ENCODE measurements at places on chromosomes 3 and 15. TPM values are rescaled to one million over a fixed set of nuclear protein-coding genes. Genes with fewer than 3 reads are reported as not detected.

DNA sequence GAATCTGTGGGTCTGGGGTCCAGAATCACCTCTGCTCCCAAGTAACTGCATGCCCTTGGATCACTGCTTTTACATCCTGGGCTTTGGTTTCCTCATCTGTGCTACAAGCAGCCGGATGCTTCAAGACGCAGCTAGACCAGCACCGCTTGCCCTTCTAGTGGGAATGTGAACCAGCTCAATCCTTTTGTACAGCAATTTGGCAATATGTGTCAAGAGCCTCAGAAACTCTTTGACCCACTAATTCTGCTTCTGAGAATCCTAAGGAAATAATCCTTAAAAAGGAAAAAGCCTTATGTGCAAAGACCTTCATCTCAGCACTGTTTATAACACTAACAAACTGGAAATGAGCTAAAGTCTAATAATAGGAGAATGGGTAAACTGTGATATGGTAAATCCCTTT is 48.7 kb downstream of the ADCY5 start:
- DNase-seq = no peak

Gene GAP43
- not detected for polyA plus RNA-seq

DNA sequence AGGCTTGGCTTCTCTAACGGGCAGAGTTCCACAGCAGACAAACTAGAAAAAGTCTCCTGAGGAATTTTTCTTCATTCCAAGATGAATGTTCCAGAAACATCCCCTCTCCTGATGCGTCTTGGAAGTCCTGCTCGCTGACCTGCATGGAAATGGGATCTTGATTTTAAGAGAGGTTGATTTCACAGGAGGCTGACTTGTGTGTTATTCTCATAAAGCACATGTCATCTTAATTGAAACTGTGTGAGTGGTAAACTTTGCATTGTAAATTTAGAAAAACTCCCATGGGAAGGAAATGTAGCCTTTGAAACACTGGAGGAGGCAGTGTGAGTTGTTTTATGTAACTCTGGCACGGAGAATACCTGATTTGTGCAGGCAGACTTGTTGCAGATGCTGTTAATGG is 337.8 kb upstream of the NR2E3 start:
- no peak for DNase-seq

DNA sequence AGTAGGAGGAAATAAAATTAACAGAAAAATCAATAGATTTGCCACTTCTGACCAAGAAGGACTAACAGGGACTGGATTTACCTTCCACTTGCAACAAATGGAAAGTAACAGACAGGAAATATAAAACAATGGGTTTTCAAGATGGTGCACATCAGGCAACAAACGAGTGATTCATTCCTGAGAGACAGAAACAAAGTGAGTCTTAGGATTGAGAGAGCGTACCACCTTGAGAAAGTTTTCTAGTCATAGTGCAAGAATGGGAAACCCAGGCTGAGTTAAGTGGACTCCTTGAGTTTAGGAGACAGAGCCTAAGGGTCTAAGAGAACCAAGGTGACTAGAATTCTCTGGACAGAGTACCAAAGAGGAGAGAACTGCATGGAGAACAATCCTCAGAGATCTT is 101.7 kb downstream of the PPP2R3A start:
- DNase-seq = no peak

Gene CLDN18
- polyA plus RNA-seq = not detected

Gene SLC28A1
- polyA plus RNA-seq = not detected

DNA sequence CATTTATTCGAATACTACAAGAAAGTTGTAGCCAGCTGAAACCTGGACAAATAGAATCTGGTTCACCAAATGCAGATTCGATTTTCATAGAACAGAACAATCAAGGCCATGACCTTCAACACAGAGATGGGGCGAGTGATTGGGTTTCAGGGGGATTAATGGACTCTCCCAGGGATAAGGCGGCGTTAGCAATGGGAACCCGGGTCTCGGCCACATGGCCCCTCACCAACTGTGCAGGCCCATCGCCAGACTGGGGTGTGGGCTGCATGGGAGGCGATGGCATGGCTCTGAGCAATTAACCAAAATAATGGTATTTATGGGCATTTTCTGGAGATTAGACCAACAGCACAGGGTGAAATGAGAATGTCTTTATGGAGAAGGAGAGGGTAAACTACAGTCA is 34.2 kb downstream of the VGLL4 start:
- DNase-seq = no peak

Gene DNAH12
- not detected for polyA plus RNA-seq

- no peak for DNase-seq
Measured at GRCh38 chr3:178297740-178298139, 238.5 kb upstream of the KCNMB2 start.

Gene TTLL13
- not detected for polyA plus RNA-seq

DNA sequence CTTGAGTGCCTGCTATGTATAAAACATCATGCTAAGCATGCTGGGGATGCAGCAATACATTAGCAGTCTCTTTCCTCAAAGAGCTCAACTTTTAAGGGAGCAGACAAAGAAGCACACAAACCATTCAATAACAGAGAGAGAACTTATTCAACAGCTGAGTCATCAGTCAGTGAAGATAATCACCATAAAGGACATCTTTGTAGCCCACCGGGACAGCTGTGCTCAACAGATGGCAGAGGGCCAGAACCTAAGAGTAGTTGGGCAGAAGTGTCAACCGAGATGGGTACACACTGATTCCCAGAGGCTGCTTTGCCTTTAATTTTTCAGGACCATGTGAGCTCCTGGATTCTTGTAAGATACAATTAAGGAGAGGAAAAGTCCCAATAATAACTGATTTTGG is 4.2 kb upstream of the RAB8B start:
- DNase-seq = no peak

Gene STARD9
- polyA plus RNA-seq = 0.87 TPM

DNA sequence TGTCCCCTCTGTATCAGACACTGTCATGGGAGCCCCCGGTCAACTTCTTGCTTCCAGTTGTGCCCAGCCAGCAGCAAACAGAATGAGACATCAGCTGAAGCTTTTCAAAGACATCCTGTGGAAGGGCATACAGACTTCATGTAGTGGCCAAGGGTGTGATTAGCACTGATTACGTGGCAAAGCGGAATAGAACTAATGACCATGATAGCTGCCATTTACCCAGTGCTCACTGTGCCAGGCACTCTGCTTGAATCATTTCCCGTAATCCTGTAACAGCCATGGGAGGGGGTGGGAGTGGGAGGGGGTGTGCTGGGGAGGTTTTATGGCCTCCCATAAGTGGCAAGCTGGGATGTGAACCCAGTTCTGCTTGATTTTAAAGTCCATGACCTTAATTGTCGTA is 29.5 kb downstream of the LPP start:
- DNase-seq = no peak

Gene FAM107A
- polyA plus RNA-seq = not detected

DNA sequence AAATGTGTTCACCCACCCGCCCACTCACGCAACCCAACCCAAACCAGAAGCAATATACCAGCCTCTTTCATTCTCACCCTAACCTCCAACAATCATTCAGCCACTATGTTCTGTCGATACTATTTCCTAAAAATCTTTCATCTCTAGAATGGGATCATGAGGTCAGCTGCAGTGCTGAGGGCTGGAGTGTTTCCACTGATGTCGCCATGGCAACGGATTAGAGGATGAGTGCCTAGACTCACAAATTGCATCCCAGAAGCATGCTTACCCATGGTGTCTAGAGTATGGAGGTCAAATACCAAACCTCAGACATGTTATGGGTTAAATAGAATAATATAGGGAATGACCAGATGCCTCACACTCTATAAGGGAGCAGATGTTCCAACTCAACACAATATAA is 138.5 kb downstream of the GABRB3 start:
- no peak for DNase-seq

Gene ASB14
- 0.30 TPM for polyA plus RNA-seq

DNA sequence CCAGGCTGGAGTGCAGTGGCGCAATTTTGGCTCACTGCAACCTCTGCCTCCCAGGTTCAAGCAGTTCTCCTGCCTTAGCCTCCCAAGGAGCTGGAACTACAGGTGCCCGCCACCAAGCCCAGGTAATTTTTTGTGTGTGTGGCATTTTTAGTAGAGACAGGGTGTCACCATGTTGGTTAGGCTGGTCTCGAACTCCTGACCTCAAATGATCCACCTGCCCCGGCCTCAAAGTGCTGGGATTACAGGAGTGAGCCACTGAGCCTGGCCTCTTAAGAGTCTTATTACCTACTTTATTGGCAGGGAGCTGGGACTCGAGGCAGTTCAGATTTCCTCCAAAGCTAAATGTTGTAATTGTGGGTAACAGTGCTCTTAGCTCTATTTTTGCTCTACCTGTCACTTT is 16.4 kb downstream of the PXYLP1 start:
- DNase-seq = no peak

GRCh38 chr3:114816052-114816451 is 331.0 kb downstream of the ZBTB20 start:
- DNase-seq = no peak

Gene NISCH
- polyA plus RNA-seq = 35.0 TPM

GRCh38 chr3:197520311-197521276 is 35.2 kb downstream of the BDH1 start:
- DNase-seq = no peak

DNA sequence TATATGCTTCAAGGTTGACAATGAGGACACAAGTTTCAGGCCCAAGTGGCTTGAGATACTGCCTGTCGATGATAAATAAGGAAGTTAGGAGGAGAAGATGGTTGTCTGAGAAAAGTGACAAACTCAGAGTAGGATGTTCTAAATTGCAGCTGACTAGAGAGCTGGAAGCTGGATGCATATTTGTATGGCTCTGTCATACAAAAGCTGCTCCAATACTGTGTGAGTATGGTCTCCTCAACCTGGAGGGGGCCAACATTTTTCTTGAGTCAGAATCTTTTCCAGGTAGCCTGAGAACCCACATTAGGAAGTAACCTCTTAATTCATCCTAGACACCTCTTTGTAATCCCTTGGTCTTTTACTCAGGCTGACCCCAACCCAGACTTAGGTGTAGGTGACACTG is 28.4 kb upstream of the TPRG1 start:
- no peak for DNase-seq
